Osteoblast (primary cell): ENCODE measurements at places on chromosomes 11 and 22. TPM values are rescaled to one million over a fixed set of nuclear protein-coding genes. Genes with fewer than 3 reads are reported as not detected.

DNA sequence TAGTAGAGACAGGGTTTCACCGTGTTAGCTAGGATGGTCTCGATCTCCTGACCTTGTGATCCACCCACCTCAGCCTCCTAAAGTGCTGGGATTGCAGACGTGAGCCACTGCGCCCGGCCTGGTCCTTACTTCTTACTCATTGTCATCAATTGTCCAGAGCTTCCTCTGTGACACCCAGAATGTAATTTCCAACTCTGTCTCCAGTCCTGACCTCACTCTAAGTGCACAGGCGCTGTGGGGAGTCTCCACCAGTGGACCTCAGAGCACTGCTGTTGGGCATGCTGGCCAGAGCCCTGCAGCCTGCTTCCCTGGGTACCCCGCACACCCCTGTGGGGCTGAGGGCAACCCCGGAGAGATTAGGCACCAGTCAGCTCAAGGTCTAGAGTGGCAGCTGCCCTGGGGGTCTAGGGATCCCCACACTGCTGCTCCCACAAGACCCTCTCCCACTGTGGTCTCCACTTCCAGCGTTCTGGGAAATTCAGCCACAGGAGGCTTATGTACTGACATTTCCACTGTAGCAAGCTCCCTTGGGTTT is 1140.3 kb downstream of the TBC1D22A start:
- H3K27ac ChIP-seq, result no peak overlapping the region
- no peaks in the 10 kb centered on the region for H3K27me3 ChIP-seq
- H3K36me3 ChIP-seq, result no peaks in the 10 kb centered on the region
- H3K4me3 ChIP-seq, result no peak overlapping the region
- no peaks in the 10 kb centered on the region for H3K4me1 ChIP-seq

GRCh38 chr11:66418168-66418985 is 2.5 kb upstream of the NPAS4 start:
- peaks cover 23% of the 10 kb centered on the region for H3K27me3 ChIP-seq
- peak; percentile 99 for DNase-seq
- no peak overlapping the region for H3K4me3 ChIP-seq
- peaks cover 16% of the 10 kb centered on the region for H3K4me1 ChIP-seq
- peak overlapping the region; percentile 67 for H3K27ac ChIP-seq

GRCh38 chr11:63845911-63846310 is 7.0 kb downstream of the MARK2 start:
- peaks cover 4% of the 10 kb centered on the region for H3K36me3 ChIP-seq
- DNase-seq, result no peak
- peaks cover 20% of the 10 kb centered on the region for H3K4me1 ChIP-seq
- no peak overlapping the region for H3K4me3 ChIP-seq
- H3K27me3 ChIP-seq, result no peaks in the 10 kb centered on the region
- no peak overlapping the region for H3K27ac ChIP-seq

MAPK8IP1 gene
- 8.0 and 9.7 TPM in 2 replicates for total RNA-seq
